ENCODE measurements at places on chromosomes 5 and 9.

GRCh38 chr5:53487436-53487835 is 7.0 kb downstream of the FST start:
- DNase-seq, result no peak

- no peak for DNase-seq
These were observed 2204.9 kb upstream of the WWC1 start for GRCh38 chr5:166086568-166086967.

DNA sequence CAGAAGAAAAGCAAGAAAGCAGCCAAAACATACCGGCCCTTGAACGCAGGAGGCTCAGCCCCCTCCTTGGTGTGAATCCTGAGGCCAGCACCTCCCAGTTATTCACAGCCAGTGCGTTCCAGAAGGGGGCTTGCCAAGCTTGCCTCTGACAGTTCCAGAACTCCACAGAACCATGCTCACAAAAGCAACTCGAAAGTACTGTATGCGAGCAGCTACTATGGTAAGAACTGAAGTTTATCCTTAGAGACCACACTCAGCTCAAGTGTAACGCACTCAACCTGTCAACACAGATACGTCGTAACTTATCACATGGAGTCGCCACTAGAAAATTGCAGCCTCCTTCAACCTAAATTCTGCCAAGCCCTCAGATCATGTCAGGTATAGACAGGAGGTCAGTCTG is 1.4 kb downstream of the UBAC1 start:
- no peak for DNase-seq

GRCh38 chr5:132044207-132044606 is 16.2 kb upstream of the IL3 start:
- no peak for DNase-seq

DNA sequence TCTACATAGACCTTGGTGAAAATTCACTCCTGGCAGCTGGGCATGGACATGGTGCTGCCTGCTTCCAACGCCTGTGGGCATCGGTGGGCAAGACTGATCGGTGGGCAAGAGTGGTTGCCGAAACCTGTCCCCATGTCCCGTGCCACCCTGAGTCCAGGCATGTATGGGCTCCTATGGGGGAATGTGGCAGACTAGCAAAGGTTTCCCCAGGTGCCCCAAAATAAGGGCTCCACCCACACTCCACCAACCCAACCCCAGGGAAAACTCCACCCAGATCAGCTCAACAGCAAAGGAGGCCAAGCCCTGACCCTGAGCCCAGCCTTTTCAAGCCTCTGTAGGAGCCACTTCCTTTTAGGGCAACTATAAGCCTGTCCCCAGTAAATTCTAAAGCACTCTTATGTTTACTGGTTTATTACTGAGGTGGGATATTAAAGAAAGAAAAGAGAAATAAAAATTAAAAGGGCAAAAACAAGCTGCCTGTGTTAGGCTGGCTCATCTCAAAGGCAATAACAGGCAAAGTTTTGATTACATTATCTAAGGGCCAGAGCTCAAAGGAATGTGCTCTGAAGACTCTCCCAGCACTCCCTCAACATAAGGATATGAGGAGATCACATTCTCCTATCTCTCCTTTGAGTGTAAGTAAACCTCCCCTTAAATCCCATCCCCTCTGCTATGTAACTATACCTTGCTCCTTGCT is 8.9 kb upstream of the SPATA31E1 start:
- no peak for DNase-seq

- no peak for DNase-seq
These were observed 135.2 kb downstream of the GNAQ start for GRCh38 chr9:77896269-77896937.
